ENCODE measurements at places on chromosomes 12 and 14. TPM values are rescaled to one million over a fixed set of nuclear protein-coding genes. Genes with fewer than 3 reads are reported as not detected.

TPH2 gene
- not detected for total RNA-seq

ZNF385A gene
- total RNA-seq: 19.3 TPM

OR6C2 gene
- total RNA-seq: not detected

SLC7A7 gene
- 17.5 TPM for total RNA-seq

DCN gene
- 1,461 TPM for total RNA-seq

SSTR1 gene
- total RNA-seq: 0.74 TPM

- DNase-seq: no peak
Observed at GRCh38 chr12:121741743-121742142, 29.2 kb downstream of the TMEM120B start.

- no peak for DNase-seq
Observed at GRCh38 chr12:131510431-131510830, 200.5 kb upstream of the SFSWAP start.

- peak; percentile 49 for DNase-seq
Observed at GRCh38 chr14:99937475-99938244, 127.6 kb upstream of the EVL start.

- no peak for DNase-seq
Observed at GRCh38 chr12:12720052-12720451, 2.9 kb downstream of the CDKN1B start.

DNA sequence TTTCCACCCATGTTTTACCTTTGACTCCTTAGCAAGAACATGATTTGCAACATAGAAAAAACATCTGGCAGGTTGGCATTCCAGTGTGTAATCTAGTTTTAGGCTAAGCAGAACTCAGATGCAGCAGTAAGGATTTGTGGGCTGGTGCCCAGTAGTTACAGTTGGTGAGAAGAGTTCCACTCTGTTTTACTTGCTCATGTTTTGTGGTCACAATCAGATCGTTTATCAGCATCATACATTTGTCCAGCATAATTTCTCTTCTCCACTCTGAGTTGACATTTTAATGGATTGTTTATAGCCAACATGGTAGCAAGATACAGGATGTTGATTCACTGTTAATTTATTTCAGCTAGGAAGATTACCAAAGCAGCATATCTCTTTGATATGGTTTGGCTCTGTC is 120.0 kb downstream of the PDE6H start:
- DNase-seq: no peak

DNA sequence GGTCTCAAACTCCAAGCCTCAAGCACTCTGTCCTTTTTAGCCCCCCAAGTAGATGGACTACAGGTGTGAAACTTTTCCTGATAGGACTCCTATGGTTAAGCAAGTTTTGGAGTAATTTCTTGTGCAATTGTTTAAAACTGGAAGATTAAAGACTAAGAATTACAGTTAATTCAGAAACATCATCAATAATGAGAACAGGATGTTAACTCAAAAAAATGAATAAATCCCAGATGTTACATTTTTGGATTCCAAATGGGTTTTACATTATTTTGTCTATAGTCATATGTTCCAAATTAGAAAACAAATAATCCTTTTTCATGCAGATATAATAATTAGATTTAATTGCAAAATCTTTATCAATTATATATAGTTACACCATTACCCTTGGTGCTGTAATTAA is 24.4 kb upstream of the KITLG start:
- DNase-seq: no peak

GRCh38 chr14:22190411-22191191 is 398.4 kb downstream of the DAD1 start:
- DNase-seq: no peak

- no peak for DNase-seq
Observed at GRCh38 chr12:53505555-53506449, 1.5 kb downstream of the NPFF start.

- no peak for DNase-seq
Observed at GRCh38 chr12:11780521-11781101, 131.1 kb downstream of the ETV6 start.

DNA sequence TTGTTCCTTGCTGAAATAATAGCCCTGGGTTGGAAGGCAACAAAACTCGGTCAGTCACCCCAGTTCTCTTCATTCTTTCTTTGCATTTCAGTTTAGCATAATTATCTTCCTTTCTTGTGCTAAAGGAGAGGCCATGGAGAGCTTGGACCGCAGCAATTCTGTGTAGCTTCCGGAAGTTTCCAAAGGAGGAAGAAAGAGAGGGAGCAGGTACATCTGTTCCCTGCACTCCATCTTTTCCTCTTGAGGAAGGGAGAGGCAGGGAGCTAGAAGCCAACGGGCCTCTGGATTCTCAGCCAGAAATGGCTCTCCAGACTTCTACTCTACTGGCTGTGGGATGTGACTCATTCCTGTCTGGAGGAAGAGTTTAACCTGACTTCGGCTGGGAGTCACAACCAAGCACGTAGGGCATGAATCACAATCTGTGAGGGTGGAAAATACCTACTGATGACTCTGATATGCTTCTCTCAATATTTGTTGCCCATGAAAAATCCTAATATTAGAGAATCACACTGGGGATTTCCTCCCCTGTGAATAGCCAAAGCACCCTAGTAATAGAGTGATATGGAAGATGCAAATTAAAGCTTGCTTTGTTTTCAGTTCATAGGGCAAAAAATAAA is 17.0 kb downstream of the ANO6 start:
- DNase-seq: no peak

DNA sequence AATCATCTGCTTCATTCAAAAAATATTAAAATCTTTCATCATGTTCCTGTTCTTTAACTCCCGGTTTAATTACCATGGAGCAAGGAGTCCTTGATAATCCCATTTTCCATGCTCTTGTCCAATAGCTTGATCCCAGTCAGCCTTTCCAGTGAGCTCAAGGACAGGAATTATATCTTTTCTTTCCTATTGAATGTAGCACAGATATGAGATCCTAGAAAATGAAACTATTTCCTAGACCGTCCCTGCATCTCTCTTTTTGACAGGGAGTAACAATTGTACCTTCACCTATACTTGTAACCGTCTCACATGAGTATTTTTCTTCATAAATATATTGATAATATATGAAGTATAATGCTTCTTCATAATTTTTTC is 35.6 kb downstream of the PIK3C2G start:
- no peak for DNase-seq

- DNase-seq: no peak
Observed at GRCh38 chr14:100654814-100655740, 67.9 kb upstream of the BEGAIN start.

GRCh38 chr12:121428883-121429282 is 29.0 kb downstream of the RNF34 start:
- no peak for DNase-seq

DNA sequence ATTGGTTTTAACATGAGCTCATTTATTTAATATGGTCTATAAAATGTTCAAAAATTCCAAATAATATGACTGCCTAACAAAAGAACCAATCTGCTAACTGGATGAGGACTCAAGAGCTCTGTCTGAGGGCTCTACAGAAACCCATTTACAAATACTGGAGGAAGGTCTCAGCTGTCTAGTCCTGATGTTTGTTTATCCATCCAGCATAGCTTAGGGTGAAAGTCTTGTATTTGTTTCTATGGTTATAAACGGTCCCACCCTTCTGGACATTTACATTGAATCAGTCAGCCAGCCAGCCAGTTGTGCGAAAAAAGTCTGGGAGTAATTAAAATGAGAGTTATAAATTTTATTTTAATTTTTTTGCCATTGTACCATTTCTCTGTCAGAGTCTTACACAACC is 220.7 kb downstream of the BMP4 start:
- DNase-seq: no peak

DNA sequence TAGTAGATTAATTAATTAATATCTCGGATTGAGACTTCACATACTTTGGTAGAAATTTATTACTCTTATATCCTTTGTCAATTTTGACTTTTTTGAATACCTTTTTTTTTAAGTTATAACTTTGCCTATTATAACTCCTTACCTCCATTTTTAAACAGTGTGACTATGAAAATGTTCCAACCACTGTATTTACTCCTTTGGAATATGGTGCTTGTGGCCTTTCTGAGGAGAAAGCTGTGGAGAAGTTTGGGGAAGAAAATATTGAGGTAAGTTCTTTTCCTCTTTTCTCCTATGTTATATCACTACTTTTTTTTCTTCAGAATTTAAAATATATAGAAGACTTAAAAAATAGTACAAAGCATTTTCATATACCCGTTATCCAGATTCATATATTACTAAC is 27.8 kb downstream of the EID3 start:
- DNase-seq: no peak

GRCh38 chr14:26595926-26596542 is 1.8 kb downstream of the NOVA1 start:
- DNase-seq: no peak

GRCh38 chr12:15020156-15020555 is 47.3 kb downstream of the PDE6H start:
- no peak for DNase-seq

GRCh38 chr12:75656648-75657047 is 145.2 kb upstream of the KRR1 start:
- DNase-seq: no peak

GRCh38 chr12:91902860-91903683 is 242.6 kb downstream of the BTG1 start:
- no peak for DNase-seq

DNA sequence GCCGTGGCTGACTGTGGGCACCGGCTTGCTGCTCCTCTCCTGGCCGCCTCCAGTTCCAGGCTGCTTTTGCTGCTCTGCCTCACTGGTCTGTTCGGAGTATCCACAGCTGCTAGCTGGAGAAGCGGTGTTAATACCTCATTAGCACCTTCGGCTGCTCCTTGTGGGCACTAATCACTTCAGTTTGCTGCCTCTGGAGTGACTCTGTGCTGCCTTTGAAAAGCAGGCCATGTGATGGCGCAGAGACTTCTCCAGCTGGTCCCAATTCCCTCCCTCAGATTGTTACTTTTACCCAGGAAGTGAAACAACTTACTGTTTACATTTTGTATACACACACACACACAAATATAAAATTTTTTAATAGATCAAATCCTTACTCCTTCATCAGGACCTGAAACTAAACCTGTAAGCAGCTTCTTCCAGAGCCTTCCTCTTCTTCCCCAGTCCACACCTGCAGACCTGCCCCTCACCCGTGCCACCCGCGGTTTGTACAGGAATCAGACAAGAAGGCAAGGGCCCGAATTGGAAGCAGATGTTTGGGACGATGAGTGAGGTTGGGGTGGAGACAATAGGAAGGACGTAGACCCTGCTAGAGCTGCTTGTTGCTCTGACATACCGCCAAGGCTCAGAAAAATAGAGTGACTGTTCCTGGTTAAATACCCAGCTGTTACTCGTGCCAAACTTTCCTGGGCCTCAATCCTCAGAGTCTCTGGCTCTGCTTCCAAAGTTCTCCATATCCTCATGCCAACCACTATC is 41.5 kb upstream of the LTBP2 start:
- DNase-seq: no peak

DNA sequence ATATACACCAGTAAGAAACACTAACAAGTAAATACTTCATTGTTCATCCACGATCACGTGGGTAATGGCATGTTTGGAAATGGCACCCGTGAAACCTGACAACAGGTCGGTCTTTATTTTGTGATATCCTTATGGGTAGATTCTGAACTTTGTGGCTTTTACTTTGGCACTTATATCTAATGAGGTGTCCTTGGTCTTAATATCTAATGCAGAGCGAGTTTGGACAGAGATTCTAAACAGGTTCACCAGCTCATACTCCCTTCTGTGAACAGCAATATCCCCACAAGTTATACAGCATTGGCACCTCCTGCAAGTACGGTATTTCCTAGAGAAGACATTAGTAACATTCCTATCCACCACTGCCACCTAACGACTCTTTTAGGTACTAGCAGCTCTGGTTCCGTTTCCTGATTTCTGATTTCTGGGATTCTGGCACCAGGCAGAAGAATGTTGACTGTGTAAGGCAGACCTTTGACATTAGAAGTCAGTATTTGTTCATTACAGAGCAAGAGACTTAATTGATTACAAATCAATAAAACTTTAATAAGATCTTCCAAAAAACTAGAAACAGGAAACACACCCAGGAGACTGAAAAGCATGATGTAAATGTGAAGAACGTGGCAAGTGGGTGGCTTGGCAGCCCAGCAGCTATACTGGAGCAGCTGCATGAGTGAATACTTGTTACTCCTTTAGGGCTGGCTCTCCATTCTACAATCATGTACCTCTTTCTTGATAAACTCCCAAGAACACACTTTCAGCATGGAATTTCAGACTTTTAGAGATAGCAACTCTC is 2.5 kb downstream of the ANG start:
- no peak for DNase-seq

- DNase-seq: peak; percentile 40
Observed at GRCh38 chr12:49298160-49298559, 3.2 kb downstream of the PRPH start.

GRCh38 chr12:116524964-116525379 is 34.2 kb upstream of the MAP1LC3B2 start:
- DNase-seq: no peak

DNA sequence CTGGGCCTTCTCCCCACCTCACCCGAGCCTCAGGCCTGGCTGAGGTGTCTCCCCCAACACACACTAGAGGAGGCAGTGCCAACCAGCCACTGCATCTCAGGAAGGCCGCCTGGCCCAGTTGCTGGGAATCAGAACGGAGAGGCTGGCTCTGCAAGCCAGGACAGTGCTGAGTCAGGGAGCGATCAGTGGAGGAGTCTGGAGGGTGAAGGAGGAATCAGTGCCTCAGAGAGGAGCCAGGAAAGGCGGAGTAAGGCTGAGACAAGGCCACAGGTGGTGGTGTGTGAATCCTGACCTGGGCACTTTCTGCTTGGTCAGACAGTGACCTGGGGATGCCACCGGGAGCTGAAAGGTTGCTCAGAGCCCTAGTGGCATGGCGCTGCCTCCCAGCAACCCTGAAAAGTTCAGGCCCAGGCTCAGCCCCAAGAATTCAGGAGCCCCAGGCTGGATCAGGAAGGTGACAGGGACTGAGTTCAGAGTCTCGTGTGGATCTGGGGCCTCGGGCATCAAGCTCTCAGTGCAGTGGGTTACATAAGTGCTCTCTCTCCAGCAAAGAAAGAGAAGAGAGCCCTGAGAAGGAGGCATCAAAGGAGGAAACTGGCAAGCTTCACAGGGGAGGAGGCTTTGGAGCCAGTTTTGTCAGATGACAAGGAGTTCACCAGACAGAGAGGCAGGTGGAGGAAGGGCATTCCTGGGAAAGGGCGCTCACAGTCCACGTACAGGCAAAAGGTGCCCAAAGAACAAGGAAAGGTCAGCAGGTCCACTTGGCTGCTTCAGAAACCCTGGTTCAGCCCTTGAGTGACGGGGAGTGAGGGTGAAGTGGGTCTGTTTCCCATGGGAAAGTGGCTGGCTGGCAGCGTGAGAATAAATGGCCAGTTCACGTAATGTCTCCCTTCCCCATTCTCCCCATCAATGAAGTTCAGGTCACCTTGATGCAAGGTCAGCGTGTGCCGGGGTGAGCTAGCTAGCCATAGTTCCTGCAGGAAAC is 87.8 kb downstream of the ZFP36L1 start:
- no peak for DNase-seq
